ENCODE measurements at places on chromosomes 6 and 20.

DNA sequence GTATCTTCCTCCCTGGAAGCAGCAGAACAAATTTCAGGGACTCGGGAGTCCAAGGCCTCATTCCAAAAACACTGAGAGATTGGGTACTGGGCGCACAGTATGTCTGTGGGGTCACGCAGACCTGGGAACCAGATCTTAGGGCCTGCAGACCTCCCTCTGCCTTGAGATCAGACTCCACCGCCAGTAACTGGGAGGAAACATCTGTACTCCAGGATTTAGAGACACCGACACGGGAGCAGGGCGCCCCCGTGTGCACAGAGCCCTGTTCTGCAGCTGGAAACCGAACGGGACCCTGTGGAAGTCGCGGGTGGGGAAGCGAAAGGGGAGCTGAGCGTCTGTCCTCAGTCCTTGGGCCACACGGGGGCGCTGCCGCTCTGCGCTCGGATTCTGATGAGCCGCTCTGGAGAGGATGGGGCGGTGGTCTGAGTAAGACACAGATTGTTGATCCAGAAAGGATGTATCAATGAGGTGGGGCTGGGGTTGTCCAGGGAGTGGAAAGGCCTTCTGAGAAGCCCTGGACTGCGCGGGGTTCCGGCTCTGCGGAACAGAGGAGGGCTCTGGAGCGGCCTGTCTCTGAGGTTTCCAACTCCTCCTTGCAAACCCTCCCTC is 35.7 kb upstream of the HLA-E start:
- peak; percentile 88 for DNase-seq

DNA sequence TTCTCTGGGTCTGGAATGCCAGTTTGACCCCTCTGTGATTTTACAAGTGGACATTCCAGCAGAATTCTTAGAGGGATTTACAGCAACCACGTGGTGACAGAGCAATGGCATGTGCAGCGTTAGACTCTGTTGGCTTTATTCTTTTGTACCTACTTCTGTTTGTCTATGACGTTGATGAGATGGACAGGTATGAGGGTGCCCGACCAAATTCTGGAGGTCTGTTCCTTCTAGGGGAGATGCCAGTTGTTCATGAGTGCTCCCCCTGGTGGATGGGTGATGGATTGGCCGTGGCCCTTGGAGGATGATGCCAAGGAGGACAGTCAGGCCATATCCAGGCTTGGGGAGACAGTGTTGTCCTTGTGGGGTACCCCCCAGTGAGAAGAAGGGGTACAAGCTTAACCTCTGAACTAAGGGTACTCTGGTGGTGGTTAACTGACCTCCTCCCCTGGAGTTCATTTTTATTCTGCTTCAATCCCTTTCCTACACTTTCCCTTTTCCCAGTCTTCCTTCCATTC is 198.6 kb downstream of the DTNBP1 start:
- peak; percentile 55 for DNase-seq

- no peak for DNase-seq
Observed at GRCh38 chr6:129195643-129196042, 312.7 kb downstream of the LAMA2 start.

GRCh38 chr6:52839124-52840055 is 1.2 kb downstream of the GSTA5 start:
- DNase-seq, result peak; percentile 45

GRCh38 chr6:157761331-157761921 is 61.6 kb upstream of the SNX9 start:
- DNase-seq, result peak; percentile 80

DNA sequence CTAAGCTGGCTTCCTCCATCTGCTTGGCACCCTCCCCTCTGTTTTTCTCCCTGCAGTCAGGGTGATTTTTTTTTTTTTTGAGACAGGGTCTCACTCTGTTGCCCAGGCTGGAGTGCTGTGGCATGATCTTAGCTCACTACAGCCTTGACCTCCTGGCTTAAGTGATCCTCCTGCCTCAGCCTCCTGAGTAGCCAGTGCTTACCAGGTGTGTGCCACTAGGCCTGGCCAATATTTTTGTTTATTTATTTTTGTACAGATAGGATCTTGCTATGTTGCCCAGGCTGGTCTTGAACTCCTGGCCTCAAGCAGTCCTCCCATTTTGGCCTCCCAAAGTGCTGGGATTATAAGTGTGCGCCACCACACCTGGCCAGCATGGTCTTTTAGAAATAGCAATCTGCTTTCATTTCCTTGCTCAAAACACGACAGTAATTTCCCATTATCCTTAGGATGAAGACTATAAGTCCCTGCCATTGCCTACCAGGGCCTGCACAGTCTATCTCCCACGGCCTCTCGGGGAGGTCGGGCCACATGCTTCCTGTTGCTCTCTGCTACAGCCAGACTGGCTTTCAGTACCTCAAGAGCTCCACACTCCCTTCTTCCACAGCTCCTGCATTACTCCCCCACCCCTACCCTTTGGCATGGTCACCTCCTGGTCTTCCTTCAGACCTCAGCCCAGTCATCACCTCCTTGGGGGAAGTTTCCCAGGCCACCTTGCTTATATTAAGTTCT is 11.1 kb upstream of the CD164 start:
- no peak for DNase-seq

DNA sequence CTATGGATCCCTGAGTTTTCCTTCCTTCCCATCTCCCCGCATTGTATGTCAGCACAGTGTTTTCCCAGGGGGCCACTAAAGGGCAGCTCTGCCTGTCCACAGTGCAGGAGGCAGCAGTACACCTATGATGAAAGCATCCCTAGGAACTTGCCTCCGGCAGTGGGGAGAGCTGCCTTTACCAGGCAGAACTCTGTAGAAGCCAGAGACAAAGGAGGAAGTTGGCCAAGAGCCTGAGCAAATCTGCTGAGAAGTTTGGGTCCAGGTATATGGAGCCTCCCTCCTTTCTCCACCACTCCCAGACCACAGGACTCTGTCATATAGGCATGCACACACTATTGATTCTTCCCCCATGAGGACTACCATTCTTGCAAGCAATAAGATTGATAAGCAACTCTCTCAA is 282.7 kb downstream of the TBC1D7 start:
- no peak for DNase-seq

- DNase-seq, result no peak
Observed at GRCh38 chr20:21767739-21768223, 62.3 kb downstream of the PAX1 start.
